ENCODE measurements at places on chromosomes 6 and 20. TPM values are rescaled to one million over a fixed set of nuclear protein-coding genes. Genes with fewer than 3 reads are reported as not detected.

DNA sequence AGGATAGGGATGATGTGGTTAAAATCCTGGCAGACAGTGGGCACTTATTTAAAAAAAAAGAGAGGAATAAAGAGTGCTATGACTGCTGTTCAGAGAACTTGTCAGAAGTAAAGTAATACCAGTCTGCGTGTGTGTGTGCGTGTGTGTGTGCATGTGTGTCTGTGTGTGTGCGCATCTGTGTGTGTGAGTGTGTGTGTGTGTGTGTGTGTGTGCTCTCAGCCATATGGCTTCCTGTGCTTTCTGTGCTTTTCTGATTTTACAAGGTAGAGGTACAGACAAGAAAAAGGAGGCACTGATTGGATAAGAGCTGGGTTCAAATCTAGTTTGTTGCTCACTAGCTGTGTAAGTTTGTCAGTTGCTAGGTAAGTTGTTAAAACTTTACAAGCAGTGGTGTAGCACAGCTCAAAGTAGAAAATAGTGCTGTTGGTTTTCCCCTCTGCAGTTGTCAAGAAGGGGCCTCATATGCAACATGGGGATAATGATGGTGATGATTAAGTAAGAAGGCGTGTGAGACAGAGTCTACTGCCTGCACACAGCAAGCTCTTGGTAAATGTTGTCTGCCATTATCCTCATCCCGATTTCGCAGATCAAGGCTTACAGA lies 155.3 kb upstream of the ZNF217 start:
- no peak for DNase-seq

Gene METTL24
- total RNA-seq, result not detected

DNA sequence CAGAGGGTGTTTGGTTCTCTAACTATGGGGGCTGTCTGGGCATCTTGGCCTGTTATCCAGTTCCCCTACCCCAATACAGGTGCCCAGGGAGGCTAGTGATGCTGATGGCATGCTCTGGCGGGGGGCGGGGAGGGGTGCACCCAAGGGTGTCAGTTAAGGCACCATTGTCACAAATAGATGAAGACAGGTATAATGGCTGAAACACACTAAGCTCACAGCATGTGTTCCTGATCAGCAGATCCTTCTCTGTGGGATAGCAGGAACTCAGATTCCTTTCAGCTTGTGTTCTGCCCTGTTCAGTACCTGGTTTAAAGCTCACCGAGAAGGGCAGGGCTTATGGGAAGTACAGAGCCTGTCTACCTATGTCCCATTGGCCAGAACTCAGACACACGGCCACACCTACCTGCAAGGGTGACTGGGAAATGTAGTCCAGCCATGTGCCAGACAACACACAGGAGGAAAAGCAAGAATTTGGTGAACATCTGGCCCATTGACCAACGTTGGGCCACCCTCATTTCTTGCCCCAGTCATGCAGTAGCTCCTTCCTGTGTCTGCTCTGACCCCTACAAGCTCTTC lies 3.4 kb upstream of the RSPO4 start:
- no peak for DNase-seq

Gene NINL
- 1.1 TPM for total RNA-seq

DNA sequence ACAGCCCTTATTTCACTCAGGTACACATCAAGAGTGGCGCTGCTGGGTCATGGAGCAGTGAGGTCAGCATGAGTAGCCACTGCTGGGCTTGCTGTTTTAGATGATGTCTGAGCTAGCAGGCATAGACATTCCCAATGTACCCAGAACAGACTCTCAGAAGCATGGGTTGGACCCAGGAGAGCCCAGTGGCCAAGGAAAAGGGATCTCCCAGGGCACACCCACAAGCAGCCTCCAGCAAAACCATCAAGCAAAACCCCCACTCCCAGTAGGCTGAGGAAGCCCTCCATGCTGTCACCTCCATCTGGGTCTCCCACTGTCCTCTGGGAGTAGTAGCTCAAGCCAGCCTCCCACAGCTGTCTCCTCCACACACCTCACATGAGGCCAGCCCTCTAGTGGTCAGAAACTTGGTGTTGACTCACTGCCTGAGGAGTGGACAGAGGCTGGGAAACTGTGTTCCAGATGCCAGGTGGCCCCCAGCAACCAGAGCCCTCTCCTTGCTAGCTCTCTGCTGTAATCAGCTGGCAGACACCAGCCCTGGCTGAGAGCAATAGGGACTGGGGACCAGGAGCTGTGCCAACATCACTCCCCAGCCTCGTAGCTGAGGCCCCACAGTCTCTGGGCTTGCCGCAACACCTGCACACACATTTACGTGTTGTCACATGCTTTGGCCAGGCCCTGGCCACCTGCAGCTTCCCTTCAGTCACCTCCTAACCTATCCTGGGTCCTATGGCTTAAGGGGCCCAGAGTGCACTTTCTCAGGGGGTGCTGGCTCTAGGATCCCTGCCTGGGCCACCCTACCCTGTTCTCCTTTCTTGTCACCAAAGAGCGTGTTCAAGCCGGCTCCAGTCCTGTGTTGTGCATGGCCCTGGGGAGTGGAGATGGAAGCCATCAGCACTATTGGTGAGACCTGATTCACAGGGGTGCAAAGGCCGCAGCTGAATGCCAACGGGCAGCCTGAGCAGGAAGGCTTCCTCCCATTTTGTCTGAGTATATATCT lies 1.9 kb upstream of the AP5S1 start:
- no peak for DNase-seq

DNA sequence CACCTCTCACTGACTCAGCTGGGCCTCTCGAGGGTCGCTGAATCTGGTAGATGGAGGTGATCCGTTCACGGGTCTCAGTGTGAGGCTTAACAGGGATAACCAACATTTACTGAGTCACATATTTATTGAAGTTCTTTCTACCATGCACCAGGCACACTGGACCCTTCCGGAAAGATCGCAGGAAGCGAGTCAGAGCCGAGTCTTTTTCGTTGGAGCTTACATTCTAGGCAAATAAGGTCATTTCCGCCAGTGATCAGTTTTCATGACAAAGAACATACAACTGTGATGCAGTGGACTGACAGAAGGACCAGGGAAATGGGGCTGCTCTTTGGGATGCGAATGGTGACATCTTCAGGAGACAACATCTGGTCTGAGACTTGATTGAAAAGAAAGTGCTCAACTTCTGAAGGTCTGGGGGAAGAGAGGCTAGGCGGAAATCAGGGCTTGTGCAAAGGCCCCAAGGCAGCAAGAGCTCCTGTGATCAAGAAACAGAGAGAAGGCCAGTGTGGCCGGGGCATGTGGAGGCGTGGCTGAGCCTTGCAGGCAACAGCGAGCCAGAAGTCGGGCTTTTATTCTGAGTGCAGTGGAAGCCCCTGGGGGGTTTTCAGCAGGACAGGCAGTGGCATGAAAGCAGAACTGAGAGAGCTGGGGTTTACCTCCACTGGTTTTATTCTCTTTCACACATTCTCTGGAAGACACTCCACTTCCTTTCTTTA lies 56.7 kb downstream of the APCDD1L start:
- DNase-seq, result no peak

Gene ARFGEF3
- 0.03 TPM for total RNA-seq

All from T-helper 17 cell (primary cell).